ENCODE measurements at places on chromosomes 11 and 22.

DNA sequence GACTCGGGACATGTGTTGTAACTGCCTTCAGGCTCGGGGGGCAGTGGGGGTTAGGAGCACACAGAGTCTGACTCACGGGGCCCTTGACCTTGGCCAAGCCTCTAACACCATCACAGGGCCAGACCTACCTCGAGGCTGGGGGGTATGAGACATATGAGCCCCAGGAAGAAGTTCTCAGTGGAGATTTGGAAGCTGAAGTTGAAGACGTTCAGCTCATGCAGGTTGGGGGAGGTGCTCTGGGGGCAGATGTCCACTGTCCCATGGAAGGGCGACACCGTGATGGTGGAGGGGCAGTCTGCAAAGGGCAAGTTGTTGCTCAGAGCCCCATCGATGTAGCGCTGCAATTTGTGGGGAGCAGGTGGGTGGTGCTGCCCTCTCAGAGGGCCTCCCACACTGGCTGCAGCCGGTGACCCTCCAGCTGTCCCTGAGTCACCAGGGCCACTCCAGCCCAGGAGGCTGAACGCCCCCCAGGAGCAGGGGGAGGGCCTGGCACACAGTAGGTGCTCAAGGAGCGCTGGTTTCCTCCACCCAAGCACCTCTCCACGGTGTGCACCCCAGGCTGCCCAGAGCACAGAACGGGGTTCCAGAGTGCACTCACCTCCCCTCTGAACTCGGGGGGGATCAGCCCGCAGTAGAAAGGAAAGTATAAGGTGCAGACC is 2.5 kb downstream of the PNPLA5 start:
- no peak for DNase-seq

DNA sequence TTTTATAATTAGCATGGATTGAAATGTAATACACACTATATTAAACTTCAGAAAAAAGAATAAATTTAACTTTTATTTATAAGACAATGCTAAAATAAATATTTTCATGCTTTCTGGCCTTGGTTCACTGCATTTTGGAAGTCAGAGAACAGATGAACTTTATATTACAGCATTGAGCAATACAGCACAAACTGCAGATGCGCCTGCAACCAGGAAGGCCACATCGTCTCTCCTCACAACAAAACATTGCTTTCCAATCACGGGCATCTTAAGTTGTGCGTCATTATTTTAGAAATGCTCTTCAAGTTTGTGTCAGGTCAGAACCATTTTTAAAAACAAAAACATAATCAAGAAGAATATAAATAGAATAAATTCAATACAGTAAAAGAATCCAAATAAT is 89.3 kb upstream of the CEP126 start:
- no peak for DNase-seq

DNA sequence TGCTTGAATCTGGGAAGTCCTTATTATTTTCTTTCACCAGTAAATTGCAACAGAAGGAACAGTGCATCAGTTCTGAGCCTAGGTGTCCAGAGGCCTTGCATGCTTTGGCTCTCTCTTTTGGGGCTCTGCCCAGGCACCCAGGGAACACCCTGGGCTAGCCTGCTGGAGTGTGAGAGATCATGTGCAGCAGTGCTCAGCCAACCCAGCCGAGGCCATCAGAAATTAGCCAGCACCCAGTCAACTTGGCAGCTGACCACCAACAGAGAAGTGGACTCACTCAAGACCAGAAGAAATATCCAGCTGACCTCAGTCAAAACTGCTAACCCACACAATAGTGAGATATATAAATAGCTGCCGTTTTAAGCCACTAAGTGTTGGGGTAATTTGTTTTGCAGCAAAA is 11.2 kb upstream of the P4HA3 start:
- no peak for DNase-seq

- DNase-seq = no peak
These were observed 3.2 kb downstream of the CENPM start for GRCh38 chr22:41943661-41944209.

- no peak for DNase-seq
These were observed 8.6 kb upstream of the KMT2A start for GRCh38 chr11:118427707-118428106.

DNA sequence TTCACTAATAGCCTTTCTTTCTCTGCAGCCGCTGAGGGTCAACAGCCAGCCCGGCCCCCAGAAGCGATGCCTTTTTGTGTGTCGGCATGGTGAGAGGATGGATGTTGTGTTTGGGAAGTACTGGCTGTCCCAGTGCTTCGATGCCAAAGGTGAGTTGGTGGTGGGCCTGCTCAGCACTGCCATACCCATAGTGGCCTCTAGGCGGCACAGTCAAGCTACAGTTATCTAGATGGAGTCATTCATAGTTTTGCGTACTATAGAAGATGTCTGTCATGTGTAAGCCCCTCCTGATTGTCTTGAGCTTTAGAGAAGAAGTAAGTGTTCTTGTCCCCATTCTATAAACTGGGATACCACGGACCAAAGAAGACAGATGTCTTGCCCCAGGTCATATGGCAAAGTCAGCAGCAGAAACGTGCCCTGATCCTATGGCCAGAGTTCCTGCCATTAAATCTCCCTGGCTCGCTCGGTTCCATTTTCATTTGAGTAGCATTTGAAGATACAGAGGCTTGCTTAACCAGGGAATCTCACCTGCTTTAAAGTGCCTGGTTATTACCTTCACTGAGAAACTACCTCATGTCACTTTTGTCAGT is 42.1 kb upstream of the CRTAM start:
- peak; percentile 62 for DNase-seq

DNA sequence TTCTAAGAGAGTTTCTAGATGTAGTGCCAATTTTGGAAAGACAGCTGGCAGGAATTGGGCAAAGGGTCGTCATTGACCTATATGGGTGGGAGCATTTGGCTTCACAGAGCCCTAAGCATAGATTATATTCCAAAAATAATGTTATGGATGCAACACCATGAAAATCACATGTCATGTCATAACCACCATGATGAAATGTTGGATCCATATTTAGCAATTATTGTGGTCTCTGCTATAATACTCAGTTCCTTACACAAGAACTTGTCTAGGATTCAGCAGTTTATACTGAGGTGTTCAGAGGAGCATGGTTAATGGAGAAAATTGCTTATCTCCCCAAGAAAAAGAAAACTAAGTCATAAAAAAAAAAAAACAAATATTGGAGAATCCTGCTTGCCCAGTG is 31.6 kb downstream of the NTM start:
- no peak for DNase-seq
